ENCODE measurements at places on chromosomes 3 and 15. TPM values are rescaled to one million over a fixed set of nuclear protein-coding genes. Genes with fewer than 3 reads are reported as not detected.

DNA sequence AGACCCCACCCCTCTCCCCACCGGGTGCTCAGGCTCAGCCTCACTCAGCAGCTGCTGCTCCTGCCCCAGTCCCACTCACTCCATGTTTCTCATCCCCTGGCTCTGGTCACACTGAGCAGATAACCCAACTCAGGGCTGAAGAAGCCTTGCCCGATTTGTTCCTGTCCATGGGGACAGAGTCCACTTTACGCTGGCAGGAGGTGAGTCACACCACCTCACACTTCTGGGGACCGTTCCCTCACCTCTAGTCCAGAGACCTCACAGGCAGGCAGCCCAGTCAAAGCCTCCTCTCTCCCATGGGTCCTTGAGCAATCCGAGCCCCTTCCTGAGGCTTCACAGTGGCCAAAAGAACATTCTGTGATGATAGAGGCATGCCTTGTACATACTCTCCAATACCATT is 1.4 kb downstream of the CIDEC start:
- DNase-seq: peak; percentile 55
- H3K4me3 ChIP-seq: no peak overlapping the region
- no peaks in the 10 kb centered on the region for H3K4me1 ChIP-seq
- no peak overlapping the region for H3K27ac ChIP-seq
- H3K36me3 ChIP-seq: no peaks in the 10 kb centered on the region

- H3K27me3 ChIP-seq: no peaks in the 10 kb centered on the region
- no peak overlapping the region for H3K4me3 ChIP-seq
- H3K4me1 ChIP-seq: no peaks in the 10 kb centered on the region
- DNase-seq: no peak
- H3K27ac ChIP-seq: no peak overlapping the region
These were observed 48.0 kb downstream of the LINGO1 start for GRCh38 chr15:77584691-77585090.

- no peak overlapping the region for H3K4me3 ChIP-seq
- H3K4me1 ChIP-seq: no peaks in the 10 kb centered on the region
- no peaks in the 10 kb centered on the region for H3K27me3 ChIP-seq
- H3K27ac ChIP-seq: no peak overlapping the region
These were observed 62.8 kb downstream of the OTOL1 start for GRCh38 chr3:161559177-161559998.

- H3K27ac ChIP-seq: no peak overlapping the region
- no peak overlapping the region for H3K4me3 ChIP-seq
- peak; percentile 22 for DNase-seq
- H3K36me3 ChIP-seq: no peaks in the 10 kb centered on the region
- H3K4me1 ChIP-seq: peaks cover 18% of the 10 kb centered on the region
- H3K27me3 ChIP-seq: no peaks in the 10 kb centered on the region
These were observed 1.5 kb upstream of the AMOTL2 start for GRCh38 chr3:134375582-134376384.

DNA sequence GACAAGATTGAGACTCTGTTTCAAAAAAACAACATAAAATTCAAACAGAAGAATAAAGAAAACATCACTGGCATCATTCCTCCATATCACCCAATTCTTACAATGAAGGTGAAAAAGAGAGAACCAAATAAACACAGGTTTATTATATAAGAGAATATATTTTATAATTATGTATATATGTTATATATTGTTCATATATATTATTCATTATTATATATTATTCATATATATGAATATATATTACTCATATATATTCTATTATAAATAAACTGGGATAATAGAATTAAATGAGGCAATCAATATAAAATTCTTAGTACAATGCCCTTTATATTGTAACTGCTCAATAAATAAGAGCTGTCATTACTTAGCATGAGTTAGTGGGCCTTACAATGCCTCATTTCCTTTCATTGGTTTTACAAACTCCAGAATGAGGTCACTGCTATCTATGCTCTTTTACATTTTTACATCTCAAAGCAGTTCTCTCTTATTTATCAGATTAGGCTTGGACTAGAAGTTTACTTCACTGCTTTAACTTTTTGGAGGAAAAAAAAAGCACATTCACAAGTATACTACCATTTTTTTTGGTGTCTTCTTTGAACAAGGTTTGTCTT is 135.5 kb upstream of the TTC14 start:
- no peaks in the 10 kb centered on the region for H3K4me1 ChIP-seq
- H3K4me3 ChIP-seq: no peak overlapping the region
- H3K27ac ChIP-seq: no peak overlapping the region
- no peaks in the 10 kb centered on the region for H3K27me3 ChIP-seq
- no peak for DNase-seq

GRCh38 chr15:95176794-95177577 is 945.6 kb downstream of the MCTP2 start:
- no peak overlapping the region for H3K27ac ChIP-seq
- H3K4me3 ChIP-seq: no peak overlapping the region
- no peaks in the 10 kb centered on the region for H3K27me3 ChIP-seq

Gene ACAN
- total RNA-seq: 0.35 TPM

Gene ARGFX
- not detected for total RNA-seq

Gene STOML1
- 14.3 TPM for total RNA-seq
